ENCODE measurements at places on chromosomes 7 and 10. TPM values are rescaled to one million over a fixed set of nuclear protein-coding genes. Genes with fewer than 3 reads are reported as not detected.

RGS10 gene
- 67.0 TPM for total RNA-seq

IFIT1 gene
- total RNA-seq: 16.4 TPM

HOXA2 gene
- under 0.01 TPM for total RNA-seq

CDC14C gene
- not detected for total RNA-seq

FAM20C gene
- total RNA-seq: 35.9 TPM

SEMA3C gene
- 345 TPM for total RNA-seq

FKBP6 gene
- total RNA-seq: under 0.01 TPM

NPSR1 gene
- not detected for total RNA-seq

GIMAP7 gene
- total RNA-seq: not detected

BICC1 gene
- 23.6 TPM for total RNA-seq

SUN3 gene
- not detected for total RNA-seq
